Hindlimb muscle (tissue), 1 donor: ENCODE measurements at places on chromosomes 12 and 14. TPM values are rescaled to one million over a fixed set of nuclear protein-coding genes. Genes with fewer than 3 reads are reported as not detected.

DNA sequence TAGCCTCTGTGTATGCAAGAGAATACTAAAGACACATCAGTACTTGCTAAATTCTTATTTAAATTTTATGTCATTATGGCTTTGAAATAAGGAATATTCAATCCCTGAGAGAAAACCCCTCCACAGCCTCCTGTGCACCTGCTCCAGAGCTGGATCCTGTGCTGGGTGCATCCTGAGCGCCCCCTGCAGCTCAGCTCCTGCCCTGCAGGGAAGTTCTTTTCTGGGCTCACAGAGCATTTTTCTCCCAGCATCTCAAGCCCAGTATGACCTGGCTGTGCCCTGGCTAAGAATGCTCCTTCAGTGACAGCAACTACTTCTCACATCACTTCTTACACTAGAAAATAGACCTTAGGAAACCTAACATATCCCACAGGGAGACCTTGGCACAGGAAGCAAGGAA is 1211.7 kb downstream of the TMEM121 start:
- DNase-seq = no peak

- DNase-seq = no peak
These were observed 12.3 kb upstream of the C12orf71 start for GRCh38 chr12:27094726-27095125.

DNA sequence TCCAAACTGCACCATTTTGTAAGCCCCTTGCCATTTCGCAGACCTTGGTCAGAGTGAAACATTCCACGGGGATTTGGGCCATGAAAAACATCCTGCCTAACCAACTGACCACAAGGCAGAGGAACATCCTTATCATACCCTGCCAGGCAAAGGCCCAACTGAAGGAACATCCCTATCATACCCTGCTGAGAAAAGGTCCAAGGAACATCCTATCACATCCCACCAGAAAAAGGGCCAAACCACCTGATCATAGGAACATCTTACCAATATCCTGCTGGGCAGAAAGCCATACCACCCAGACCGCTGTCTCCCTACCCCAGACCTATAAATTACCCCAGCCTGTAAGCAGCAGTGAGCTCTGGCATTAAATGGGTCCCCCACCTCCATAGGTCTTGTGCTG is 19.4 kb upstream of the LRRC9 start:
- no peak for DNase-seq

DNA sequence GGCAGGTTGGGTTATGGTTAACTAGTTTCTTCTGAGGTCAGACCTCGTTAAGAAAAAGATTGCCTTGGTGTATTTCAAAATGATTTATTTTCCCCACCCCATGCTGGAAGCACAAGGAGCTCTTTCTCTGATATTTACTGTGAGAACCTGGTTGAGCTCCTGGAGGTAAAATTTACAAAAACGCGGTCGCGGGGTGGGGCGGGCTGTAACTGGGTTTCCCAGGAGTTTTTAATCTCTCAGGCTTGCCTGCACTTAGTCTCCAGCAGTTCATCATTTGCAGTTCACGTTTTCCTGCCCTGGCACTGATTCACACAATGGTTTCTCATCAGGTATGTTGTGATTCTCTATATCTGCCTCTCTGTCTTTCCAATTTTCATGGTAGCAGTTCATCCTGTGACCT is 67.9 kb upstream of the PDE3A start:
- DNase-seq = no peak

DNA sequence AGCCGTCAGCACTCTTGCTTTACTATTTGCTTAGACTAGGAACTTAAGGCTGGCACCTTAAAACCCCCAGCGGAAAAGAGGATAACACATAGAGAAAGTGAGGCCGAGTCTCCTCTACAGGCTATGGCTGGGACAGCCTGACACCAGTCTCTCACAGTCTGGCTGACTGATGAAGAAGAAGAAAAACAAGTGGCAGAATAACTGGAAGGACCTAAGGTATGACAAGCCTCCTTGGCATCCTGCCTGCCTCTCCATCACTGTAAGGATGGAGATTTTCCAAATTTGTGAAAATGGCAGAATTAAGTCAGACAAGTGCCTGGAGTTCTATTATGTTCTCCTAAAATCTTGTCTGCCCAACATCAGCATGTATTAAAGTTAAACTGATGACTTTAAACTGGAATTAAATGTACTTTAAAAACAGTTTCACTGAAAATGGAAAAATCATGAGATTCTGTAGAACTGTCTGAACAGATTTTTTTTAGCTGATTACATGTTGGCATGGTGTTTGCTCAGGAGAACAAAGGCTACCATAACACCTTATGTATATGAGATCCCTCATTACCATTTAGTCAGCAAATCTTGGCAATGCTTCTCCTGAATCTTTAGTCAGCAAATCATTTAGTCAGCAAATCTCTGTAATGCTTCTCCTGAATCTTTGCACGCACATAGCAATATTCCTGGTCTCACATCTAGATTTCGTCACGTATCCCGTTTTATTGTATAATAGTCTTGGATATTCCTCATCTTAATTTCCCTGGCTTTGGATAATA is 140.3 kb upstream of the AEBP2 start:
- no peak for DNase-seq

DNA sequence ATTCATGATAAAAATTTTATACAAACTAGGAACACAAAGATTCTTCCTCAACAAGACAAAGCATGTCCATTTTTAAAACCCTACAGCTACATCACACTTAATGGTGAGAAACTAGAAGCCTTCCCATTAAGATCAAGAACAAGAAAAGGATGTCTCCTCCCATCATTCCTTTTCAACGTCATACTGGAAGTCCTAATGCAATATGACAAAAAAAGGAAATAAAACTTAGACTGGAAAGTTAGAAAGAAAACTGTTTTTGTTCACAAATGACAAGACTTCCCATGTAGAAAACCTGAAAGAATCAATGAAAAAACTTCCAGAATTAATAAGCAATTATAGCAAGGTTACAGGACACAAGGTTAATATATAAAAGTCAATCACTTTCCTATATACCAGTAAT is 82.5 kb downstream of the NUMB start:
- DNase-seq = no peak

DNA sequence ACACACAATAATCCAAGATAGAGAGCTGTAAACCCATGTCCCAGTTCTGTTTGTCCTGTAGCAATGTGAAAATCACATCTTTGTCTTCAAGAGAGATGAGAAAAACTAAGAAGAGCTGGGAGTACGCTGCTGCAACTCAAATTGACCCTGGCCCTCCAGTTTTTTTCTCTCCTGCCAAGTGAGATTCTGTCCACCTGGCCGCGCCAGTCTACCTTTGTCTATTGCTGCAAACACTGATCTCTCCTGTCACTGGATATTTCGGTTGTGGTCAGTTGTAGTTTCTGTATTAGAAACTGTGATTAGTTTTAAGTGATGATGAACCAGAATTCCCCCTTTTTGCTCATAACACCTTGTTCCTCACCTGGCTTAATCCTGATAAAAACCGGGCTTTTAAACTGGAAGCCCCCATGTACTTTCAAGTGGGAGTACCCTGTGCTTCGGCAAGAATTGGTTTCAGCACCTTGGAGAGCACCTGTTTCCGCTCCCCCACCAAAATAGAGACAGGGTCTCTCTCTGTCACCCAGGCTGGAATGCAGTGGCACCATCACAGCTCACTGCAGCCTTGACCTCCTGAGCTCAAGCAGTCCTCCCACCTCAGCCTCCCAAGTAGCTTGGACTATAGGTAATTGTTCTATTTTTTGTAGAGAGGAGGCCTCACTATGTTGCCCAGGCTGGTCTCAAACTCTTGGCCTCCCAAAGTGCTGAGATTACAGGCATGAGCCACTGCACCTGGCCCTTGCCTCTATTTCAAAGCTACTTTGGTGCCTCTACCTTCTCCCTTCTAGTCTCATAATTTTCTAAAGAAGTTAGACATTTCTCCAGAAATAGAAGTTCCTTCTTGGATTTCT is 156.8 kb downstream of the PHETA1 start:
- no peak for DNase-seq

Gene SIX6
- polyA plus RNA-seq = not detected

DNA sequence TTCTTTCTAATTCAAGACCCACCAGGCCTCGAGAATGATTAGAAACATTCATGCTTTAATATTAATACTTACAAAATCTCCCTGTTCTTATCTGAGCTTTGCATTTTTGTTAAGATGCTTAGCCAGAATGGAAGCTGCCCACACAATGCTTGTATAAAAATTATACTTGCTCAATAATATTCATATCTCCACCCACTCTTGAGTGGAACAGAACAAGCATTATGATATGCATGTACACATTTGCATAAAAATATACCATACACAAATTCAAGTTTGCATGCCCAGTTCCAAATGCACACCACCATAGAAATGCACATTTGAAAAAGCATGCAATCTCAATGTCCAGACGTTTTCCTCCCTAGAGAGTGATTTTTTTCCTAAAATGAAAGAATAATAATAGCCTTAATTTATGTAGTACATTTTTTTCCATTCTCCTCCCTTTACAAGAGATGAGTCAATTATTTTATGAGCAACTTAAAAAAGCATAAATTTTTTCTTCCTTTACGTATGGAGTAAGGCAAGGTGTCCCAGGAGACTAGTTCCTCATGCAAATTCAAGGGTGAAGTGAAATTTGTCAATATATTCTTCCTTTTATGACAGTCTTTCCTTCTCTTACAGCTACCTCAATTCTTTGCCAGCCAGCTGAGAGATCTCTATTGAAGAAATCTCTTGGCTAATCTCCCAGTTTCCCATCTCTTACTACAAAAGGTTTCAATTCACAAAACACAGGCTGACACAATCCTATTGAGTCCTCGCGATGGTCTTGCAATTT is 313.1 kb upstream of the GARIN6 start:
- no peak for DNase-seq

Gene AICDA
- 0.23 TPM for polyA plus RNA-seq

DNA sequence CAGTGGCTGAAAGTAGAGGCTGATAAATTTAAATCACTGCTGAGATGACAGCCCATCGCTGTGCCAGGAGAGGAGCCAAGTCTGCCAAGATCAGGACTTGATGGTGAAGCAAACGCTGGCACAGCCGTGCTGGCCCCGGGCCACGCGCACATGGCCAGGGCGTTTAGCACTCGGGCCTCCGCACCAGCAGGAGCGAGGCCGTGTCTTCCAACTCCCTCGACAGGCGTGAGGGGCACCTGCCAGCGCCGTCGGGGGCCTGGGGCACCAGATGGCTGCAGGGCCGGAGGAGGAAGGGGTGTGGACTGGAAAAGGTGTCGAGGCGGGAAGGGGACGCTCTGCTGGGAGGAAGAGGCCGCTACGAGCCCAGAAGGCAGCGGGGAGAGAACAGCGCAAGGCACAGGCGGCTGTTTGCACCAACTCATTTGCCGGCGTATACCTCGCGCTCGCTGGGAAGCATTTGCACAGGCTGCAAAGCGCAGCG is 29.5 kb downstream of the RIMBP2 start:
- no peak for DNase-seq

- no peak for DNase-seq
These were observed 44.4 kb upstream of the CERS5 start for GRCh38 chr12:50211392-50212070.

DNA sequence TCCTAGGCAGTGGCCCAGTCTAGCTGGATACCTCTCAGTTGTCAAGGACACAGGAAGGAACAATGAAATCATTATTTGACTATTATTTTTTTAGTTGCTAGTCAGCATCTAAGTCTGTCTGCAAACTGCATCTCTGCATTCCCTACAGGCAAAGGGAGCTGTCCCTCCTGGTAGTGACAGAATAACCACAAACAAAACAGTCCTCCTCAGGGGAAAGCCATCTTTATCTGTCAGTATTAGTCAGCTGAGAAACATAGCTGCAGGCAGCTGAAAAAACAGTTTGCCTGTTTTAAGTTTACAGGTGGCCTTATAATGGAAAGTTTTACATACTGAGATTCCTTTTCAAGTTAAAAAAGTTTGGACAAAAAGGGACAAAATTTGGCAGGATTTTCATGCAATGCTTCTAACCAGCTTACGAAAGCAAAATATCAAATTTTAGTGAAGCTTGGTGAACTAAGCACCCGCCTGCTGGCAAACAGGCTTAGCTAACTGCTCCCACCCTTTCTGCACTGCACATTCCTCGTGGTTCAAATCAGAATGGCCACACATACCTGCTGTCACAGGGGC is 29.5 kb downstream of the SLC25A21 start:
- DNase-seq = peak; percentile 29

DNA sequence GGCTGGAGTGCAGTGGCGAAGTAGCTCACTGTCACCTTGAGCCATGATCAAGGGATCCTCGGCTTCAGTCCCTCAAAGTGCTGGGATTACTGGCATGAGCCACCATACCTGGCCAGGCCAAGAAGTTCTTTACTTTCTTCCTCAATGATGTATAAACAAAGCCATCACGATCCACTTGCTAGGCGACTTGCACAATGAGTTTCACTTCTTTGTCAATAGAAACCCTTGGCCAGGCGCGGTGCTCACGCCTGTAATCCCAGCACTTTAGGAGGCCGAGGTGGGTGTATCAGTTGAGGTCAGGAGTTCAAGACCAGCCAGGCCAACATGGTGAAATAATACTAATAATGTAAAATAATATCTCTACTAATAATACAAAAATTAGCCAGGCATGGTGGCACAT is 14.4 kb upstream of the SPSB2 start:
- DNase-seq = no peak

GRCh38 chr12:49882248-49882850 is 21.4 kb downstream of the FAIM2 start:
- DNase-seq = no peak

DNA sequence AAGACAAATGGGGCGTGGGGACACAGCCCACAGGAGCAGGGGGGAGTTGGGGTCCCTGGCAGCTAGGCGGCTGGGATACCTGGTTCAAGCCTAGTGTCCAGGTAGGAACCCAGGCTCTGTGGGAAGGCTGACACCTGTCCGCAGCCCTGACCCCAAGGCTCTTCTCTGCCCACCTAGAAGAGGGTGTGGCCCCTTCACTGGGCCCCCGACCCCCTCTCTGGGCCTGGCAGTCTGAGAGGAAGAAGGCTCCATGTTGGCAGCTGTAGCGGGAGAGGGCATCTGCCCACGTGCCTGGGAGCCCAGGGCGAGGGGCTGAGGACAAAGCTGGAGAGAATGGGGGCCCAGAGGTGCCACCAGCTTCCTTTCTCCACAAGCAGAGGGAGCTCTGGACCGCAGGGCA is 10.5 kb downstream of the CHGA start:
- DNase-seq = no peak

DNA sequence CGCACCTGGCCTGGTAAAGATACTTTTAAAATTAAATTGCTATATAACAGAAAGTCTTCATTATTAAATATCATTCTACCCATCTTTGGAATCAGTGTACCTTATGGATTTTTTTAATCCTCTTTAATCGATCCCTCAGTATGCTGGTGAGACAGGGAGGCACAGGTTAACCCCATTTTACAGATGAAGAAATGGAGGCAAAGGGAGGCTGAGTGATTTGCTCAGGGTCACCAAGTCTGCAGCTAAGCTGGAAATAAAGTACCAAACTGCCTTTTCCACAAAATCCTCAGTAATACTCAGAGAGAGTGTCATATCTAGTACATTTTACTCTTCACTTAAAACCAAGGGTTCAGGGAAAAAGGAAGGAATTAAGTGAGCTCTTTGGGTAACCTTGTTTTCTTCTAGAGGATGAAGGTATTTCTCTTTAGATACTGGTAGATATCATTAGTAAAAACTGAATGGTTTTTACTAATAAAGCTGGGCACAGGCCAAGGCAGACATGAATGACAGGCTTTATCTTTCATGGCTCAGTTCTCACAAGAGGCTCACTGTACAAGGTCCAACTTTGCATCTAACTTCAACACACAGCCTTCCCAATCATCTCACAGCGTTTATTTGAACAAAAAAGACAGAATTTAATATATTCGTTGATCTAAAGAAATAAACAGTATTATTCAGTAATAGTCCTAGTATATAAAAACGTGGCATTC is 35.3 kb upstream of the TTC7B start:
- DNase-seq = no peak

Gene RNFT2
- 1.1 TPM for polyA plus RNA-seq

Gene FGF6
- polyA plus RNA-seq = 28.9 TPM
